MM.1S (cell line): ENCODE measurements at places on chromosomes 2 and 18.

- H3K27me3 ChIP-seq, result peaks cover 7% of the 10 kb centered on the region
- H3K4me3 ChIP-seq, result no peak overlapping the region
- no peak for DNase-seq
- H3K4me1 ChIP-seq, result no peaks in the 10 kb centered on the region
- no peak overlapping the region for H3K27ac ChIP-seq
- no peaks in the 10 kb centered on the region for H3K36me3 ChIP-seq
Observed at GRCh38 chr2:238581126-238581525, 154.4 kb downstream of the ASB1 start.

DNA sequence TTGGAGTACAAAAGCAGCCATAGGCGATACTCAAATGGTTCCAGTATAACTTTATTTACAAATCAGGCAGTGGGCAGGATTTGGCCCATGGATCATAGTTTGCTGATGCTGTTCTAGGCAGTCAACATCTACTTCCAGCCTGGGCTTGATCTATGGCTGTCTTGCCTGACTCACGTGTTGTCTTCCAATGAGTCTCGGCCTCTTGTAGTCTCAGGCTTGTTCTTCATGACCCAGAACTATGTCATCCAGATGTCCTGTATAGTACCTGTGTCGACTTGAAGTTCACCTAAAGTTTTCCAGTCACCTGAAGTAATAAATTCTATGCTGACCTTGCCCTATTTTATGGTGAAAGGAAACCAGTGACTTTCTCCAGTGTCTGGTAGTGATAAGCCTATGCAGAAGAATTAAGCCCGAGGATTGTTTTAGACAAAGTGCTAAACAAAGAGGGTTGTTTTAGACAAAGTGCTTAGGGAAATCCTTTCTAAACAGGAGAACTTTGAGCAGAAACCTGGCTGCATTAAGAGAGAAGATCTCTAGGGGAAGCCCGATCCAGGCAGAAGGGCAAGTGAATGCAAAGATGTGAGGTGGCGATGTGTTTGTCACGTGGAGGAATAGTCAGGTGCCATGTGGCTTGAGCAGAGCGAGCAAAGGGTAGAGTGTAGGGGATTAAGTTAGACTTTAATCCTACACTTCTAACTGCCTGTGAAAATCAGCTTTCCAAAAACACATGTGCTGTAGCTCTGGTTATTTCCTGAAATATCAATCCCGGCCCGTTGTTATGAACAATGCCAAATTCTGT is 8.5 kb upstream of the THNSL2 start:
- no peaks in the 10 kb centered on the region for H3K4me1 ChIP-seq
- no peak overlapping the region for H3K27ac ChIP-seq
- no peak overlapping the region for H3K4me3 ChIP-seq
- no peaks in the 10 kb centered on the region for H3K27me3 ChIP-seq
- H3K36me3 ChIP-seq, result no peaks in the 10 kb centered on the region

DNA sequence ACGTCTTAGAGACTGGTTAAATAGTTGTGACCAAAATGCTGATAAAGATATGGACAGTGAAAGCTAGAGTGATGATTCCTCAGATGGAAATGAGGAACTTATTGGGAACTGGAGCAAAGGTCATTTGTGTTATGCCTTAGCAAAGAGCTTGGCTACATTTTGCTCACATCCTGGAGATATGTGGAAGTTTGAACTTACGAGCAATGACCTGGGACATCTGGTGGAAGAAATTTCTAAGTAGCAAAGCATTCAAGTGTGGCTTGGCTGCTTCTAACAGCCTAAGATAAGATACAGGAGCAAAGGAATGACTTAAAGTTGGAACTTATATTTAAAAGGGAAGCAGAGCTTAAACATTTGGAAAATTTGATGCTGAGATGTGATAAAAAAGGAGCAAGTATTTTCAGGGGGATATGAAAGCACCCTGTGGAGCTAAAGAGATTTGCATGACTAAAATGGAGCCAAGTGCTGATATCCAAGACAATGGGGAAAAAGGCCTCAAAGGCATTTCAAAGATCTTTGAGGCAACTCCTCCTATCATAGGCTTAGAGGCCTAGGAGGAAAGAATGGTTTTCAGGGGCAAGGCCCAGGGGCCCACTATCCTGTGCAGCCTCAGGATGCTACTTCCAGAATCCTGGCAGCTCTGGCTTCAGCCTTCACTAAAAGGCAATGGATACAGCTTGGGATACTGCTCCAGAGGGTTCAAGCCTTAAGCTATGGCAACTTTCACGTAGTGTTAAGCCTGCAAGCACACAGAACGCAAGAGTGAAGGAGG is 124.1 kb upstream of the KLHL14 start:
- no peaks in the 10 kb centered on the region for H3K4me1 ChIP-seq
- no peak overlapping the region for H3K27ac ChIP-seq
- DNase-seq, result no peak
- no peaks in the 10 kb centered on the region for H3K36me3 ChIP-seq
- no peaks in the 10 kb centered on the region for H3K27me3 ChIP-seq
- no peak overlapping the region for H3K4me3 ChIP-seq

- H3K27me3 ChIP-seq, result no peaks in the 10 kb centered on the region
- H3K4me3 ChIP-seq, result no peak overlapping the region
- DNase-seq, result no peak
- H3K4me1 ChIP-seq, result no peaks in the 10 kb centered on the region
- no peaks in the 10 kb centered on the region for H3K36me3 ChIP-seq
Observed at GRCh38 chr2:129469871-129470270, 509.6 kb upstream of the RAB6C start.

GRCh38 chr18:67783196-67783946 is 266.9 kb upstream of the DSEL start:
- H3K4me3 ChIP-seq, result no peak overlapping the region
- DNase-seq, result no peak
- no peaks in the 10 kb centered on the region for H3K4me1 ChIP-seq
- H3K27ac ChIP-seq, result no peak overlapping the region

DNA sequence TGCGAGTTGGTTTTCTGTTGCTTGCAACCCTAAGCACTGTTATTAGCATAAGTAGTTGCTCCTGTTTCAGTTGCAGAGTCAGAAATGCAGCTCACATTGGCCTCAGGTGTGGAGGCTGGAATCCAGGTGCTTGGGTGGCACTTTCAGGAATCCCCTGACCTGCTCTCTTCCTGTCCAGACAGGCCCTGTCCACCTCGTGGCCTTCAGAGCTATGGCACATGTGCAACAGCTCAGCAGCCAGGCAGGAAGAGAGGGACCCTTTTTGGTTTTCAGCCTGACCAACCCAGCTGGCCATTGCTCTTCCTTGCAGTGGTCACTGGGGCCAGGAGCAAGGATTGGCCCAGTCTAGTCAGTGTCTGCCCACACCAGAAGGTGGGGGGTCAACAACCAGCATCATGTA is 12.7 kb downstream of the ACOXL start:
- H3K36me3 ChIP-seq, result no peaks in the 10 kb centered on the region
- H3K27ac ChIP-seq, result peak overlapping the region; percentile 99
- no peak overlapping the region for H3K4me3 ChIP-seq
- no peaks in the 10 kb centered on the region for H3K27me3 ChIP-seq
- peak; percentile 44 for DNase-seq

GRCh38 chr2:113282747-113283533 is 4.2 kb upstream of the PAX8 start:
- H3K27ac ChIP-seq, result no peak overlapping the region
- no peaks in the 10 kb centered on the region for H3K4me1 ChIP-seq
- no peaks in the 10 kb centered on the region for H3K36me3 ChIP-seq
- no peak for DNase-seq
- H3K27me3 ChIP-seq, result peaks cover 5% of the 10 kb centered on the region; the same call in 1 of the 2 replicates
- H3K4me3 ChIP-seq, result no peak overlapping the region

GRCh38 chr2:88265352-88266303 is 95.5 kb downstream of the THNSL2 start:
- peak overlapping the region; percentile 34; the same call in 1 of the 2 replicates for H3K27ac ChIP-seq
- no peaks in the 10 kb centered on the region for H3K4me1 ChIP-seq
- no peak overlapping the region for H3K4me3 ChIP-seq
- H3K36me3 ChIP-seq, result no peaks in the 10 kb centered on the region

GRCh38 chr18:76475450-76476194 is 19.4 kb downstream of the ZNF516 start:
- no peaks in the 10 kb centered on the region for H3K27me3 ChIP-seq
- H3K27ac ChIP-seq, result no peak overlapping the region
- no peak for DNase-seq
- no peak overlapping the region for H3K4me3 ChIP-seq

DNA sequence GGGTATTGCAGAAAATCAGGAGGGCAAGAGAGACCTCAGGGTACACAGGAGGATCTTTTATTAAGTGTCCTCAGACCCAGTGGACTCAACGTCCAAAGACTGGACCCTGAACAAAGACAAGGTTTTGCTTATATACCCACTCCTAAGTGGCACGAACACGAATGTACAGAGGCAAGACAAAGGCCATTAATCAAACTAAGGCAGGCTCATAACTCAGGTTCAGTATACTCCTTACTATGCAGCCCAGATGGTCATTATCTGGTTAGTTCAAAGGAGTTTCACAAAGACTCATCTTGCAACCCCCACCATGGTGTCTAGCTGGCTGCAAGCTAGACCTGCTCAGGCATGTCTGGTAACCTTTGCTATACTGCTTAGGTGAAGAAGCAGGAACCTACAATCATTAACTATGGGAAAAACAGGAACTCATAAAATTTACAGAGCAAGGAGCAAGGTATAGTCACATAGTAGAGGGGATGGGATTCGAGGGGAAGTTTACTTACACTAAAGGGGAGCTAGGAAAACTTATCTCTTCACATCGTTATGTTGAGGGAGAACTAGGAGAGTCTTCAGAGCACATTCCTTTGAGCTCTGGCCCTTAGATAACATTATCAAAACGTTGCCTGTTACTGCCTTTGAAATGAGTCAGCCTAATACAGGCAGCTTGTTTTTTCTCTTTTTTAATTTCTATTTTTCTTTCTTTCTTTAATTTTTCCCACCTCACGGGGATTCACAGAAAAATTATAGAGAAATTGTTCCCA is 33.9 kb downstream of the SLC4A3 start:
- H3K27ac ChIP-seq, result no peak overlapping the region
- no peaks in the 10 kb centered on the region for H3K36me3 ChIP-seq
- no peak overlapping the region for H3K4me3 ChIP-seq
- no peaks in the 10 kb centered on the region for H3K27me3 ChIP-seq
- no peaks in the 10 kb centered on the region for H3K4me1 ChIP-seq

DNA sequence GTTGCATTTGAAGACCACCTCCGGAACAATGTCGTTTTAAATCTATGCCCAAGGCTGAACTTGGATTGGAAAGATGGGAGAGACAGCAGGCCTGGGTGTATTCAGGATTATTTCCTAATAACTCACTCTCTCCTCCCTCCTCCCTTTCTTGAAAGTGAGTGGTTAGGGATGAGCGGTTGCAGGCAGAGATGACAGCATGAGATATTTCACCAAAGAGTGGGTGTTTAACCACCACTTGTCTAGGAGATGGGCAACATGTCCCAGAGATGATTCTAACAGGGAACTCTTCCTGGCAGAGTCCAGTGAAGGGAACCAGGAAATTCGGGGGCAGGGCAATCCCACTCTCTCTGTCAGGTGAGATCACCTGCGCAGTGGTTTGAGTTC is 123.2 kb downstream of the KCTD1 start:
- no peak overlapping the region for H3K4me3 ChIP-seq
- H3K27me3 ChIP-seq, result no peaks in the 10 kb centered on the region
- H3K36me3 ChIP-seq, result no peaks in the 10 kb centered on the region

DNA sequence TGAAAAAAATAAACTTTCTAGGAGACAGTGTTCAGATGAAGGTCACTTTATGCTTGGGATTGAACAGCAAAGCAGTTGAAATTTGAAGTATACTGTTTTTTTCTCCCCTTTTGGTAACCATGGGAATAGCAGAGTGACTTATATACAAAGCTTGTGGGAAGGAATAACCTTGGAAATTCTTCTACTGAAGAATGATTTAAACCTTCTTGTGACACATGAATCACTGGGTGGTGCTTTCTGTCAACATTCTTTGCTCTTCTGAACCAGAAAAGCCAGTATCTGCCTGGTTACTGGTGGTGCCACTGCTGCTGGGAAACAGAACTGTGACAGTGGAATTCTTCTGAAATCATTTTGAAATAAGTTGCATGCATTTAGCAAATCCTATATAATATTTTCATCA is 39.4 kb upstream of the RND3 start:
- H3K36me3 ChIP-seq, result no peaks in the 10 kb centered on the region
- no peak overlapping the region for H3K27ac ChIP-seq
- H3K4me1 ChIP-seq, result peaks cover 14% of the 10 kb centered on the region

DNA sequence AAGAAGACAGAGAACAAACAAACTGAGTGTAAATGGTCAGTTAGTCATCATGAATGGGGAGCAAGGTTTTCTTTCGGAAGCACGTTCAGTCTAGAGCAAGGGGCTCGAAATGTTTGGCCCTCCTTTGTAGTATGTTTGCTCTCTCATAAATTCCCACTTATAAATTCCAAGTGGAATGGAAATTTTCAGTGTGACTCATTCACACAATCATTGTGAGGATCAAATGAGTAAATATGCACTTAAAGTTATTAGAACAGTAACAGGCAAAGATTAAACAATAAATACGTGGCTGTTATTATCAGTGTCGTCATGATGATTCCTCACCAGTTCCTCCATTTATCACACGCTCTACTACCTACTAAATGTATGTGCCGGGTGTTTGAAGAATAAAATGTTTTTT is 10.5 kb downstream of the CNGA3 start:
- no peaks in the 10 kb centered on the region for H3K4me1 ChIP-seq
- DNase-seq, result no peak
- no peak overlapping the region for H3K4me3 ChIP-seq
- no peaks in the 10 kb centered on the region for H3K27me3 ChIP-seq
- H3K36me3 ChIP-seq, result no peaks in the 10 kb centered on the region
- no peak overlapping the region for H3K27ac ChIP-seq
